ENCODE measurements at places on chromosomes 7 and 10. TPM values are rescaled to one million over a fixed set of nuclear protein-coding genes. Genes with fewer than 3 reads are reported as not detected.

- no peak for DNase-seq
- H3K27me3 ChIP-seq: no peaks in the 10 kb centered on the region
- H3K4me1 ChIP-seq: no peaks in the 10 kb centered on the region
- no peak overlapping the region for H3K4me3 ChIP-seq
These were observed 13.4 kb downstream of the PITRM1 start for GRCh38 chr10:3159152-3159551.

Gene ANKRD30A
- total RNA-seq: not detected

Gene UTF1
- not detected for total RNA-seq

Gene ZNF438
- total RNA-seq: 11.1 TPM

DNA sequence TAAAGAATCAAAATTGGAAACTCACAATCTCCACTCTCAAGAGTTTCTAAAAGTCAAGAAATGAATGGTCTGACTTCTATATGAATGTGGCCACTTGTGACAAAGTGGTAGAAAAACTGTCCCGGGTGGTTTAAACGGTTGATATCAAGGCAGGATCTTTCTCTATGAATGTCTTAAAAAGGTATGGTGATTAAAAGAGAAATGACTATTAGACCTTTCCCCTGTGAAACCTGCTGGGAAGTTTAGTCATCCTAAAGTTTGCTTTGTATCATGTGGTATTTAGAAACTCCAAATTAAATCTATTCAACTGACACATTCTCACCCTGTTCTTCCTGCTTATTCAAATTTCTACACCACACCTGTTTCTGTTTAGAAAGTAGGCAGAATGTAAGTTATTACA, 492.5 kb downstream of the XPNPEP1 start:
- no peak overlapping the region for H3K27ac ChIP-seq
- DNase-seq: no peak
- no peaks in the 10 kb centered on the region for H3K27me3 ChIP-seq
- H3K4me3 ChIP-seq: no peak overlapping the region
- peaks cover 11% of the 10 kb centered on the region for H3K4me1 ChIP-seq

- no peak overlapping the region for H3K27ac ChIP-seq
- no peak overlapping the region for H3K4me3 ChIP-seq
- H3K27me3 ChIP-seq: no peaks in the 10 kb centered on the region
- no peak for DNase-seq
- no peaks in the 10 kb centered on the region for H3K4me1 ChIP-seq
These were observed 698.6 kb downstream of the CCSER2 start for GRCh38 chr10:85026878-85027467.

Gene ASZ1
- not detected for total RNA-seq

GRCh38 chr10:131690805-131691239, 210.0 kb upstream of the PPP2R2D start:
- no peaks in the 10 kb centered on the region for H3K36me3 ChIP-seq
- H3K27me3 ChIP-seq: no peaks in the 10 kb centered on the region
- DNase-seq: no peak
- no peak overlapping the region for H3K4me3 ChIP-seq
- H3K27ac ChIP-seq: no peak overlapping the region
- H3K4me1 ChIP-seq: no peaks in the 10 kb centered on the region
